ENCODE measurements at places on chromosomes 5 and 9. TPM values are rescaled to one million over a fixed set of nuclear protein-coding genes. Genes with fewer than 3 reads are reported as not detected.
A peak's percentile ranks its signal among the peaks of the same experiment; 100 is the strongest.

Gene ARL14EPL
- not detected for total RNA-seq

Gene MAP1B
- total RNA-seq = 63.7 TPM

Gene CHSY3
- total RNA-seq = 8.4 TPM

Gene SLC45A2
- total RNA-seq = not detected

- DNase-seq = peak; percentile 87
These were observed 16.8 kb downstream of the TRAF2 start for GRCh38 chr9:136903041-136903554.
